ENCODE measurements at places on chromosomes 13 and 19.

DNA sequence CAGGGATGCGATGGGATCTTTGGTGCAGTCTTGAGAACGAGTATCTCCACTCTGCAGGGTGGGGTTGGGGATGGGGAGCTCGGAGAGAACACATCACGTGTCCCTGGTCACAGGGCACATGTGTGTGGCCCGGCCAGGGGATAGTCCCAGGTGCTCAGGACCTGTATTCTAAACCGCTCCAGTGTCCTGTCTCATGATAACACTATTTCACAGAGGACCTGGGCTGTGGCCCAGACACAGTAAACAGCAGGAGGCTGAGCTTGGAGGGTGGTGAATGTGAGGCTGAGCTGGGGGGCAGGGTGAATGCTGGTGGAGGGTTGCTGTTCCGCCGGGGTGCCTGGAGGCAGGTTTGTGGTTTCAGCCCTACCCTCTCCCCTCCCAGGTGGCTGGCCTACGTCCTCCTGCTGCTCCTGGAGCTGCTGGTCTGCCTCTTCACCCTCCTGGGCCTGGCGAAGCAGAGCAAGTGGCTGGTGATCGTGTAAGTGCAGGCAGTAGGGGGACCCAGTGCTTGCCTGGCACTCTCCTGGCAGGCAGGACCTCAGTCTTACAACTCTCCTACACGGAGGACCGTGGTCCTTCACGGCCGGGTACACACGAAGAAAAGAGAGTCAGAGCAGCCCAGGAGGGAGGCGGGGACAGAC is 11.1 kb downstream of the TTYH1 start:
- no peak for DNase-seq

DNA sequence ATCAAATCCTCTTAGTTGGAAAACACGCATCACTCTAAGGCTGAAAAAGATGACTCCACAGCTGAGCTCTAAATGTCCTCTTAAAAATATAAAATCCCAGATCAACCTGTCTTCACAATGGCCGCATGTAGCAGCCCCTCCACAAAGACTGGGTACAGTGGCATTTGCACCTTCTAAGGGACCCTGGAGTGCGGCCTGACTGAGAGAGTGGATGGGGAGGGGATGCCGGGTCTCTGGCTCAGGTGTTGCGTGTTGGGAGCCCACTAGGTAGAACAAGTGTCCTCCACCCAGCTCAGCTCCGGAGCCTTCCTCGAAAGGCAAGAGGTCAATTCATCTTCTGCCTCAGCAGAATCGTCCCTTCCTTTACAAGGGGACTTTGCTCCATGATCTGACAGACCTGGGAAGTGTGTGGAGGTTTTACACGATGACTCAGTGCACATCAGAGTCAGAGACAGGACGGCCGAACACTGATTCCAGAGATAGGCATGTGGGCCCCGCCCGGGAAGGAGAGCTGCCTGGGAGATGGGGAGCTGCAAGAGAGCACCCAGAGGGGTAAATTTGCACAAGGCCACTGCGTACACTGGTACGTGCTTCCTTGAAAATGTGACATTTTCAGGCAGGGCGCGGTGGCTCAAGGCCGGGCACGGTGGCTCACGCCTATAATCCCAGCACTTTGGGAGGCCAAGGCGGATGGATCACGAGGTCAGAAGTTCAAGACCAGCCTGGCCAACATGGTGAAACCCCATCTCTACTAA is 23.5 kb upstream of the SLC15A1 start:
- DNase-seq = no peak

DNA sequence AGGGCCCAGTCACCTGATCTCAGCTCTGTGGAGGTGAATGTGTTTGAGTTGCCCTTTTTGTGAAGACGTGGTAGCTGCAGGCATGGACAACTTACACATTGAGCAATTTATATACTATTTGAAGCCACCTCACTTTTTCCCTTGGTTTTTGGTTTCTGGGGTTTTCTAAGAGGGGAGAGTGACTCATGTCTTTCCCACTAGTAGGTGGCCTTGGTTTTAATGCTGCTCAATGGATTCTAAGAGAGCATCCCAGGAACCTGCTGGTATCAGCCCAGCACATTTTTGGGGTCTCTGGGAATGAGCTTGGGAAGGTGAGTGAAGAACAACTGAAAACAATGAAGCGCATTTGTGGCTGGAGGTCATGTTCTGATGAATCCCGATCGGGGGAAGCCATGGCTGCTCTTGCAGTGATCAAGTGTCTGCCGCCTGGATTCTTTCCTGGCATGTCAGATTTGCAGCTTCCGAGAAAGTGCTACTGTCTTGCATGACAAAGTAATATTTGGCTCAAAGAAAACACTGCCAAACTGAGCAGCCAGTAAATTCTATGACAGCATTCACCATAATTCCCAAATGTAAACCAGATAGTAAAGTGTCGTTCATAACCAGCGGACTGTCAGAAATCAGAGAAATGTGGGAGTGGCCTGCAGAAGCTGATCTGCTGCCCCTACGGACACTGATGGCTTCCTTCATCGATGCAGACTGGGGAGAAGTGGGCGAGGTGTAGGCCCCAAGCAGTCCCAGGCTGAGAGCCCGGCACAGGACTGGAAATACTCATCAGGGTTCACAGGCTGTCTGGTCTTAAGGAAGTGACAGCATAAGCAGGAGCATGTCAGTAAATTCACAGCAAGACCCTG is 98.7 kb downstream of the COL4A2 start:
- no peak for DNase-seq

GRCh38 chr13:98523455-98524102 is 53.3 kb downstream of the STK24 start:
- DNase-seq = no peak

DNA sequence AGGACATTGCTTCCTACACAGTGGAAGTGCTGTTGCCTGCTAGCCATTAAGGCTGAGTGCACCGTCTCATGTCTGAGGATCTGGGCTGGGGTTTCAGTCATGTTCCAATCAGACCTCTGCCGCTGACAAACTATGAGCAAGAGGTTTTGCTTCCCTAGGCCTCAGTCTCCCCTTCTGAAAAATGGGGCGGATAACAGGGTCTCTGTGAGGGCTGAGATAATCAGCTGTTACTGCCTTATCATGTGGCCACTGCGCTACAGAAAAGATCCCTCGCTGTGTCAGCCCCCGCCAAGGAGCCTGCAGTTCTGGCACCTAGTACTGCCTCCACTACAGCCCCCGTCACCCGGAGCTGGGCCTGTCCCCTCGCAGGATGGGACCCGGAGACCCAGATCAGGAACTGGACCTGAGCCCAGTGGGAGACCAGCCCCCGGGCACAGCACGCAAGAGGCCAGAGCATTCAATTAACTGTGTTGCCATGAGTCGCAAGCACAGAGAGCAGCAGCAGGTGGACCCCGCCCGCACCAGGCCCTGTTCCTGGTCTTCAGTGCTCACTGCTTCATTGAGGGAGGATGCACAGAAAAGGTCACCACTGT is 3.0 kb upstream of the PNKP start:
- DNase-seq = no peak

DNA sequence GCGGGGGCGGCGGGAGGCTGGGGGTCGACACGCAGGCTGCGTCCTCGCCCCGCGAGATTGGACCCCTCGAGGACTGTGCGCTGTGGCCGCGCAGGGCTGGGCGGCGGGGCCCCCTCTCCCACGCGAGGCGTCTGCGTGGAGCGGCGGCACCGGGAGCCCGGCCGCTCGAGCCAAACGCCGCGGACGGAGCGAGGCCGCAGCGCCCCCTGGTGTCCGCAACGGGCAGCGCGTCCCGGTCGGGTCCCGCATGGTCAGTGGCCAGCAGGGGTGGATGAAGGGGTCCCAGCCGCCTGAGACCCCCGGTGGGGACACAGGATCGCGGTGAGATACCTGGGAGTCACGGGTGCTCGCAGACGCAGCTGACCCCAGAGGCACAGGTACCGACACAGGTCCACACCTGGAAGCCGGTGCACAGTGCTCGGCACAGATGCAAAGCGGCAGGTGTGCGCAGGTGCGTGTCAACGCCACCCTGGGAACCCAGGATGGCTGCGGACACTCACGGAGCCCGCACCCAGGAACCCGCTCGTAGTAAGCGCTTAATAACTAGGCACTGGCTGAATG is 2.1 kb upstream of the CIRBP start:
- peak; percentile 58 for DNase-seq

DNA sequence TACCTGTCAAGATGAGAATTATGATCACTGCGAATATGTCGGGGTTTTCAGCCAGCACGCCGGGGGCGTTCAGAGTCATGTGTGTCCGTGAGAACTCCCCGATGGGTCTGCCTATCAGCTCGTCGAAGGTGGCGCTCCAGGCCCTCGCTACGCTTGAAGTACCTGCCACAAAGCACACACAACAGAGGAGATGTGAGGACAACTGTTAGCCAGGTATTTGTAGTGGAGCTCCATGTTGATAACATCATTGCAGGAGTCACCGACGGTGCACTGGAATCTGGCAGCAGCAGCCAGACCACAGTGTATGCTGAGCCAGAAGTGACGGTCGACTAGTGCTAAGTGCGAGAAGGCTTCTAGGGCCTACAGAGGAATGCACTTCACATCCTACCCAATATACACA is 62.7 kb downstream of the SLC7A1 start:
- no peak for DNase-seq

- DNase-seq = no peak
These were observed 29.1 kb upstream of the POP4 start for GRCh38 chr19:29576761-29577648.

- no peak for DNase-seq
These were observed 64.7 kb upstream of the STARD13 start for GRCh38 chr13:33349986-33350826.

DNA sequence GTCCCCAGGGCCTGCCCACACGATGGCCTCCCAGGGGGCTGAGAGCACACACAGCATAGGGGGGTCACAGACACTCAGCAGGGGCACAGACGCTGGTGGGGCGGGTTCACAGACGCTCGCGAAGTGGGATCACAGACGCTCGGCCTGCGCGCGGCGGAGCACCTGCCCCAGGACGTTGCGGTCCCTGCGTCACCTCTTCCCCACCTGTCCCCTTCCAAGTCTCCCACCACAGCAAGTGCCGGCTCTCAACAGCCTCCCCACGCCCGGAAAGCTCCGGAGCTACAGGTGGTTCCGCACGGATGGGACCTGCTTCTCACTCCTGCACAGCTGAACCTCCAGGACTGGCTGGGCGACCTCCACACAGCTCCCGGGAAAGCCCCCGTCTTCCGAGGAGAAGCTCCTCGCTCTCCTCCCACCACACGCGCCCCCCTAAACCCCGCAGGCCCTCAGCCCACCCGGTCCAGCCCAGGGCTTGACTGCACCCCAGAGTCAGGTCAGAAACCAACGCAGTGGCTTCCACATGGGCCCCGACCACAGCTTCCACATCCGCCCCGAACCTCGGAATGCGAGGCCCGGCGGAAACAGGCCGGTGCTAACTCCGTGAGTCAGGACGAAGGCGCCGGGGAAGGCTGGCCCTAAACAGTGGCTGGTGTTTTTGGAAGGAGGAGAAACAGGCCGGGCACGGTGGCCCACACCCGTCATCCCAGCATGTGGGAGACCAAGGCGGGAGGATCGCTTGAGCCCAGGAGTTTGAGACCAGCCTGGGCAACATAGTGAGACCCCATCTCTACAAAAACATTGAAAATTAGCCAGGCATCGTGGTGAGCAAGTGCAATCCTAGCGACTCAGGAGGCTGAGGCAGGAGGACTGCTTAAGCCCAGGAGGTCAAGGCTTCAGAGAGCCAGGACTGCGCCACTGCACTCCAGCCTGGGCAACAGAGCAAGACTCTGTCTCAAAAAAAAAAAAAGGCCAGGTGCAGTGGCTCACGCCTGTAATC is 16.5 kb downstream of the BTBD2 start:
- DNase-seq = no peak

DNA sequence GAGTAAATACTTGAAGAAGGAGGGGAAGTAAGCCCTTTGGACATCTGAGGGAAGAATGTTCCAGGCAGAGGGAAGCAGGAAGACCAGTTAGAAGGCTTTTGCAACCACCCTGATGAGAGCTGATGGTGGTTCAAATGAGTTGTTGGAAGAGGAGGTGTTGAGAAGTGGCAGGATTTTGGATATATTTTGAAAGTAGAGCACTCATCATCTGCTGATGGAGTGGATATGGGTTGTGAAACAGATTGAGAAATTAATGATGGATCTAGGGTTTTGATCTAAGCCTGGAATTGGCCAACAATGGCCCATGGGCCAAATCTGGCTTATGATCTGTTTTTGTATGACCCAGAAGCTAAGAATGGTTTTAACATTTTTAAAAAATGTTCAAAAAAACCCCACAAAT is 230.7 kb downstream of the NDFIP2 start:
- DNase-seq = no peak

GRCh38 chr13:31982540-31982939 is 49.0 kb upstream of the FRY start:
- peak; percentile 56 for DNase-seq

GRCh38 chr19:8421484-8422461 is 8.7 kb downstream of the MARCHF2 start:
- DNase-seq = no peak

- DNase-seq = peak; percentile 72
These were observed 170.6 kb downstream of the FLT1 start for GRCh38 chr13:28324181-28324789.

DNA sequence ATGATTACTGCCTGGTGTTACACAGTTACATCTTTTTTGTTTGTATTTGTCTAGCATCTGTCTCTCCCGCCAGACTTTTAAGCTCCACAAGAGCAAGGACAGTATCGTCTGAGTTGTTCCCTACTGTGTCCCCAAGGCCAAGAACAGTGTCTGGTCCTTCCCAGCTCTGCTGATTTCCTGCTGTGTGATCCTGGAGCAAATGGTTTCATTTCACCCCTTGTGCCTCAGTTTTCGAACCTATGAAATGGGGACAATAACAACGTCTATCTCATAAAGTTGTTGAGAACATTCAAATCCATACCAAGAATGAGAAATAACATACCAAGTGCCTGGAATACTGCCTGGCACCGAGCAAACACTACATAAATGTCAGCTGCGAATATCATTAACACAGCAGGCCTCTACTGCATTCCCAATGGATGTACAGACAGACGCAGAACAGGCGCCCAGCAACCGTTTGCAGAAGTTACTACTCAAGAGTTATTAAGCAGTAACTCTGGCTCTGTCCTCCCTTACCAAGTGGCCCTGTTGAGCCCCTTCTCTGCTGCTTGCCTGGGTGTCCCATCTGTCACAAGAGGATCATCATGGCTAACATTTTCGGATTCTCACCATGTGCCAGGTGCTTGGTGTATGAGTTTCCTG is 11.4 kb downstream of the XRCC1 start:
- no peak for DNase-seq

GRCh38 chr13:72181661-72182060 is 314.7 kb upstream of the DACH1 start:
- no peak for DNase-seq

- no peak for DNase-seq
These were observed 263.5 kb downstream of the FOXO1 start for GRCh38 chr13:40402931-40403431.

- DNase-seq = no peak
These were observed 74.0 kb downstream of the PDS5B start for GRCh38 chr13:32660227-32660626.

- DNase-seq = no peak
These were observed 55.4 kb upstream of the GTF2F2 start for GRCh38 chr13:45064889-45065288.

DNA sequence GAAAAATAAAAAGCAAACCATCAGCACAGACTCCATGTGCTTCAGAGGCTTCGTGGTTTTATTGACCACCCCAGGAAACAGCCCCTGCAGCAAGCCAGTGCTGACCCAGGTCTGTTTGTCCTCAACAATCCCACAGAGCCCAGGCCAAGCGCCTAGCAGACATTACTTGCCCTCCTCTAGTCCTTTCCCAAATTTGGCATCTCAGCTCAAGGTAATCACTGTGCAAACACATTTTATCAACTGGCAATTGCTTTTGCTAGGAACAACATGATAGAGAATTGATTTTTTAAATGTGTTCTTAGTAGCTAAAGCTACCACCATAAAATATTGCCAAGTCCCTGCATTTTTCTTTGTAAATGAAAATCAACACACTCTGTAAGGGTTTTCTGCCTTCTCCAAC is 121.8 kb downstream of the STOML3 start:
- DNase-seq = no peak
